ENCODE measurements at places on chromosomes 2 and 18.
A peak's percentile ranks its signal among the peaks of the same experiment; 100 is the strongest.

DNA sequence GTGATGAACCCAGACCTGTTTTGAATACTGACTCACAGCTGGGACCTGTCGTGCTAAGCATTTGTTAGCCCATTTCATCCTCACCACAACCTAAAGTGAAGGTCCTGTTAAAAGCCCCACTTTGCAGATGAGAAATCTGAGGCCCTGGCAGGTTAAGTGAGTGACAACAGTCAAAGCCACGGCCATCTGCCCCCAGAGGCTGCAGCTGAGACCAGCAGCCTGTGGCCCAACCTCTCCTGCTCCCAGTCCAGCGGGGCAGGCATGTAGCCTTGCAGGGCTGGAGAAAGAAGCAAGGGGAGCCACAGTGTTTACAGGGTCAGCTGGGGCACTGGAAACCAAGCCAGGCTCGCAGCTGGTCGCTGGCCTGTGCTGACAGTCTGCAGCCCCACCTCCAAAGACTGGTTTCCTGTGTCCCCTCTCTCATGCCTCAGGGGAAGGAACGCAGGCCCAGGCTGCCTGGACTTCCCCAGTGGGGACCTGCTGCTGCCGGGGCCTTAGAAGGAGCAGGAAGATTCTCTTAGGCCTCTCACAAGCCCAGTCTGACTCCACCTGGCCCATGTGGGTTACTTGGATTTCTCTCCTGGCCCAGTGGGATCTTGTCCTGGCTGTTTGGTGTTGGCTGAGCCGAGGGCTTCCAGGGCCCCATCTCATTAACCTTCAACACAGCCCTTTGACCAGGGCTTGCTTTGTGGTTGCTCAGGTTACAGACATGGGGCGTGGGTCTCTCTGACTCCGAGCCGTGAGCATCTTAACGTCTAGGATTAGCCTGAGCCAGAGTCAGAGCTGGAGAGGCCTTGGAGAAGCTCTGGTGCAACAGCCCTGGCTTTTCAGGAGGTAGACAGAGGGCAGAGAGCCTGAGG, 1.7 kb downstream of the INPP5D start:
- peak; percentile 85 for DNase-seq

DNA sequence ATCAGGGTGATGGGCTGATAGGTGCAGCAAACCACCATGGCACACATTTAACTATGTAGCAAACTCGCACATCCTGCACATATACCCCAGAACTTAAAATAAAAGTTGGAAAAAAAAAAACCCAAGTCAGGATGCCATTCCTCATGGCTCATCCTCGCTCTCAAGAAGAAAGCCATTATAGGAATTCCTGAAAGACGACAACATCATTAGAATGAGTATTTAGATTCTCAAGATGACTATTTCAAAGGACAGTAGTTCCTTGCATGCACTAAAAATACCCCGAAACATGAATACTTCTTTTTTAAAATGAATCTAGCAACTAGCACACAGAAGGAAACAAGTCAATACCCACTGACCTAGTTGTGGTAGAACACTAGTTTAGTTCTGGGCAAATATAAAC, 285.8 kb upstream of the REV1 start:
- no peak for DNase-seq

- DNase-seq = no peak
Observed at GRCh38 chr2:207764096-207764630, 5.5 kb downstream of the FZD5 start.

DNA sequence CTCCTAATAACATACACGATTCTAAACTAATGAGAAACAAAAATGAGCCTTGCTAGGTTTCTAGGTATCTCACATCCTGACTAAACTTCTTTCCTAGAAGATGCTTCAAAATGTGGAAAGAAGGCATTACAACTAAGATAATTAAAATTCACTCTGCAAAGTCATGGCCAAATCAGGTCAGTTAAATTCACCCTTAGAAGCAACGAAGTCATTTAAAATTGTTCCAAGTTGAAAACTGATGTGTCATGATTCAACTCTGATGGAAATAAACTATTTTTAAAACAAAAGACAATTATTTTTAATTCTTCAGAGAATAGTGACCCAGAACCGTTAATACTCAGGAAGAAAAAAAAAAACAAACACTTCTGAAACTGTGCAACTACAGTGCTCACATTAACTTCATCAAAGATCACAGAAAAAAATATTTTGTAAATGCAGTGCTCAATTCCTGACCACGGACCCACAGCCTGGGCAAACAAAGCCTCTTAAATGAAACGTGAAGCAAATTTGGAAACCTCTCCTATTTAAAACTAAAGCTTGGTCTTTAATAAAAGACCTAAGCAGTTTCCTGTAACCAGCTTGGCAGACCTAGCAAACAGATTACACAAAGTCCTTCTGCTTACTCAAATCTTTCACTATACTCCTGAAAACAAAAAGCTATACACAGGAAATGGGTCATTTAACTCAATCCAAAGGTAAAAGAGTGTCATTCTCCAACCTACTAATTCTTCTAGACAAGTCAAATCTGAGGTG, 39.0 kb downstream of the CHN1 start:
- DNase-seq = no peak

DNA sequence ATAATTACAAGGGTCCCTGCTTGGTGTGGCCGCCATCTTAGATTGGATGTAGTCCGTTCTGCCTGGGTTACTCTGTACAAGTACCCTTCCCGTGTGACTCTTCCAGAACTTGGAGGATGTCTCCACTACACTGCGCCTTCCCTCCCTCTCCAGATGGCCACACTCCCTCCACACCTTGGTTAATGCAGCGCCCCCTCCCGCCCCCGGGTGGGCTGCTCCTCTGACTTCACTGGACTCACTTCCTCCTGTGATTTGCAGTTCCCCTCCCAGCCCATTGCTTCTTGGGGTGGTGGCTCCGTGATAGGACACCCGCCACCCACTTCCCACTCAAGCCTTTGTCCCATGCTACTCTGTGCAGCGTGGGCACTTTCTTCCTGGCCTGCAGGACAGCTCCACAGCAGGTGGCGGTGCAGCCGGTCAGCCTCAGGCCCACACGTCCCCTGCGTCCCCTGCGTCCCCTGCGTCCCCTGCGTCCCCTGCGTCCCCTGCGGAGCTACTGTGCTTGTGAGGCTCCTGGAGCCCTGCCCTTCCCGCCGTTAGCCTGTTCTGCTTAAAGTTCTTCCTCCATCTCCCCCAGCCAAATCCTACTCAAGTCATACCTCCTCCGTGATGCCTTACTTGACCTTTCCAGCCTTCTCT, 130.5 kb upstream of the SIX3 start:
- no peak for DNase-seq

DNA sequence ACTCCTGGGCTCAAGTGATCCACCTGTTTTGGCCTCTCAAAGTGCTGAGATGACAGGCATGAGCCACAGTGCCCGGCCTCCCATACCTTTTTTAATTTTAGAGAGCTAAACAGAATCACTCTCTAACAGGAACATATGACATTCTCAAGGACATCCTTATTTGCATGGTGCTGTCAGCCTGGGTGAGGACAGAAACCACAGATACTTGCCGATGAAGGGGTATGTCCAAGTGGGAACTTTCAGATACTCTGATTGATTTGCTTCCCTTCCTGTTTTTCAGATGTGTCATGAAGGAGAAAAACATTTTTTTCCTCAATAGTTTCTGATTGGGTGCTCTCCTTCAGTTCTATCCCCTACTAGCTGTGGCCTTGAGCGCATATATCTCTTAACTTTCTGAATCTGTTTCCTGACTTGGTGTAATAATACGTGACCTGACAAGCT, 49.6 kb downstream of the MYO3B start:
- peak; percentile 70 for DNase-seq

DNA sequence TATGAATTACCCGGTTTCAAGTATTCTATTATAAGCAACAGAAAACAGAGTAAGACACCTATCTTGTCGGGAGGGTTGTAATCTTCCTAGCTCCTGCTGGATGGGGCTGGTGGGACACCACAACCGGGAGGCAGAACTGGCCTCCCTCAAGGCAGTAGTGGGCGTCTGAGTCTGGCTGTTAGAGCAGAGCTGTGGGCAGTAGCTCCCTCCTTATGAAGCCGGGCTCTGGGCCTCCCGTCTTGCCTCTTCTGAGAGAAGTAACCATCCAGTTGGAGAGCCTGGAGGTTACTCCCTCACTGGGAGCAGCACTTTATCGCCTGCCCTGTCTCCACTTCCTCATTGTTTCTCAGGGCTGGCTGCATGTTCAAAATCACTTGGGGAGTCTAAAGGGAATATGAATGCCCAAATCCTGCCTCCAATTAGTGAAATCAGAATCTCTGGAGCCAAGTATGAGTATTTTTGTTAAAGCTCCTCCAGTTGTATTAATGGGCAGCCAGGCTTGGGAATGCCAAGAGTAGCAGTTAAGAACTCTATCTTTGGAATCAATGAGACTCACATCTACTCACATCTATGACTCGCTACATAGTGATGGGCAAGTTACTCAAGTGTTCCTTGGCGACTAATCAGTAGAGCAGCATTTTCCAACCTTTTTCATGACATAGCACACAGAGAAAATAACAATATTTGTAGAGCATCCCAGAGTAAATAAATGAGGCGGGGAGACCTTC, 27.3 kb upstream of the NRP2 start:
- no peak for DNase-seq

DNA sequence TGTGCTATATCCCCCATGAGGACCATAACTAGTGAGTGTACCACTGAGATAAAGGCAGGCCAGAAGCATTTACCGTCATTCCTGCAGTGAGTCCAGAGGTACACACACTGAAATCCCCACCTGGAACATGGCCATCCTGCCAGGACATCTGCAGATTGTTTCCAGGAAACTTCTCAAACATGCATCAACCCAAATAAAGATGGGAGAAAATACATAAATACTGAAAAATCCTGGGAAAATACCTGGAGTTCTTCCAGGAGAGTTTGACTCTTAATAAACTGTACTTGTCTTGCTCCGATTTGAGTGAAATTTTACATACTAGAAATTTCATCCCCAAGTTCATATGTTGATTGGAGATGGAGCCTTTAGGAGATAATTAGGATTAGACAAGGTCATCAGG, 388.1 kb upstream of the KLHL29 start:
- no peak for DNase-seq

- no peak for DNase-seq
Observed at GRCh38 chr2:203338322-203338721, 10.1 kb downstream of the ABI2 start.

DNA sequence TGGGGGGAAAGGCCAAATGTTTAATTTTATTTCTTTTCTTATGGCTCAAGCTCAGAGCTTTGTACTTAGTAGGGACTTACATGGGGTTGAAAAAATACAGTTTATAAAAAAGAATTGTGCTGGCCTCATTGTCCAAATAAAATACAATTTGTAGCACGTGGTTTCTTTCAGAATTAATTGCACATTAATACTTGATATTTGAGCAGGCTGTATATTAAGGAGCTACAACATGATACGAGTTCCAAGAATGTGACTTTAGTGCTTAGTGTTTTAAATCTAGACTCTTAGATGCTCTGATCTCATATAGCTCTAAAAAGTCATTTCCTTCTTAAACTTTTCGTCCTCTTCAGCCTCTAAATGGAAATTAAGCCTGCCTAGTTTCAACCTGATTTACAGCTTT, 46.4 kb upstream of the RASGRP3 start:
- no peak for DNase-seq

- no peak for DNase-seq
Observed at GRCh38 chr2:82224301-82224940, 1919.9 kb upstream of the LRRTM1 start.

DNA sequence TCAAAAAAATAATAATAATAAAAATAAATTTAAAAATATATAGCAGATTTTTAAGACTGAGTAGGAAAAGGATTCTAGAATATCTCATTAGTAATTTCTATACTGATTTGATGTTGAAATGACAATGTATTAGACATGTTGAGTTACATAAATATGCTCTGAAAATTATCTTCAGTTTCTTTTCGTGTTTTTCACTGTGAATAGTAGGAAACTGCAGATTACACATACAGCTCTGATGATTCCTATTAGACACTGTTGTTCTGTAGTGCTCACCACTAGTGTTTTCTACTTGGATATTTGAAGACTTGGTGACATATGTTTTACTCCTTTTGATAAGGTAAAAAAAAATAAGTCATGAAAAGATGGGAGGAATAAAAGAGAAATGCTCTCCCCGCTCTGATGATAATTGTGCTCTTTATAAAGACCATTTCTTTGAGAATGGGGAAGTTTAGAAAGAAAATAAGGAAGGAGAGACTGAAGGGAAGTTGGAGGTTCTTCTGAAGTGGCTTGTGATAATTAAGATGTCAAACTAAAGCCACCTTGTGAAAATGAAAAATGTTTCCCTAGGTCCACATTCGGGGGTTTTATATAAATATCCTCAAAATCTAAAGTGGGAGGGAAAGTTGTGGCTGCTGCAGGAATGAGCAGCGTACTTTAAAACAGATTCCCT, 52.9 kb downstream of the SLC9A2 start:
- DNase-seq = no peak

- DNase-seq = no peak
Observed at GRCh38 chr2:187543488-187543887, 10.7 kb downstream of the TFPI start.

GRCh38 chr18:58215011-58215410, 171.0 kb downstream of the NEDD4L start:
- no peak for DNase-seq

DNA sequence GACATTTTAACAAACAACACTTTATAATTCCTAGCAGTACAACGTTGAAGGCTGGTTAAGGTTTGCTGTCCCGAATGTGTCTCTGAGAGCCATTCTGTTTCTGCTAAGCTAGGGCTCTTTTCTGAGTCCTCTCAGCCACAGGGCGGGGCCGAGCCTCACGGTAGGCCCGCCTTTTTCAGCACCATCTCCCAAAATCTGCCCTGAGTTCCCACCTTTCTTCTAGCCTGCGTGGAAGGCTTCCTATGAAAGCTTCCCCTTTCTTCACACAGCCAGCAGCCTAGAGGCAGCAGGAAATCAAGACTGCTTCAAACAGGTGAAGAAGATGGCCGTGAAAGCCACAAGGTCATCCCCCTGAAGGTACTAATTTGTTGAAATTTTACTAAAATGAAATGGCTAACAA, 255.5 kb downstream of the CDH2 start:
- no peak for DNase-seq

GRCh38 chr2:24972315-24972961, 683 bp upstream of the DNAJC27 start:
- peak; percentile 57 for DNase-seq

DNA sequence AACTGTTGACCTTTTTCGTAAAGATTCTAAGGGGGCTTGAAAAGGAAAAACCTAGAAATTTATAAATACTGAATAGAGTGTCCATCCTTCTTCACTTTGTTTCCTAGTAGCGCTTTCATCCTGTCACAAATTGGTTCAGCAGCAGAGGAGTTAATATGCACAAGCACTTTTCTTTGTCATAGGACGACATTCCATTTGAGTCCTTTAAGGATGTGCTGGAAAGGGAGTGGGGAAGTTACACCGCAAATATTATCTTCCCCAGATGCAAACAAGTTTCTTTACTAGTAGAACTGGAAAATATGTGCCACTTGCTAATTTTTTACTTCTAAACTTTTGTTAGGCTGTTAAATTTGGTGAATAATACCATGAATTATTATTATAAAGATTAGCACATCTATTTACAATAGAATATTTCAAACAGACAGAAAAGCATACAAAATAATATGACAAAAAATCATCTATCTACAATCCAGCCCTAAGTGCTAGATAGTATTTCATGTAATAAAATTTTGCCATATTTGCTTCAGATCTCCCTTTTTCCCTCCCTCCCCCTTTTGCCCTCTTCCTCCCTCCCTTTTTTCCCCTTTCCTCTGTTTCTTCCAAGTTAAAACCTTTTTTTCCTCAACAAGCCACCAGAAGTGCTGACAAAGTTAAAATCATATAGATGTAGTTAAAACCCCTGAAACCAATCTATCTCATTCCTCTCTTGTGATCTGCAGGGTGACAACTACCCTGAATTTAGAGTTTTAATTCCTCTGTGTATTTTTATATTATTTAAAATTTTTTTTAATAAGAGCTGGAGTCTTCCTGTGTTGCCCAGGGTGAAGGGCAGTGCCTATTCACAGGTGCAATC, 50.5 kb upstream of the MAP4K3 start:
- no peak for DNase-seq

GRCh38 chr2:76563730-76564129, 853.0 kb upstream of the GCFC2 start:
- DNase-seq = no peak
